ENCODE measurements at places on chromosomes 7 and 10.

DNA sequence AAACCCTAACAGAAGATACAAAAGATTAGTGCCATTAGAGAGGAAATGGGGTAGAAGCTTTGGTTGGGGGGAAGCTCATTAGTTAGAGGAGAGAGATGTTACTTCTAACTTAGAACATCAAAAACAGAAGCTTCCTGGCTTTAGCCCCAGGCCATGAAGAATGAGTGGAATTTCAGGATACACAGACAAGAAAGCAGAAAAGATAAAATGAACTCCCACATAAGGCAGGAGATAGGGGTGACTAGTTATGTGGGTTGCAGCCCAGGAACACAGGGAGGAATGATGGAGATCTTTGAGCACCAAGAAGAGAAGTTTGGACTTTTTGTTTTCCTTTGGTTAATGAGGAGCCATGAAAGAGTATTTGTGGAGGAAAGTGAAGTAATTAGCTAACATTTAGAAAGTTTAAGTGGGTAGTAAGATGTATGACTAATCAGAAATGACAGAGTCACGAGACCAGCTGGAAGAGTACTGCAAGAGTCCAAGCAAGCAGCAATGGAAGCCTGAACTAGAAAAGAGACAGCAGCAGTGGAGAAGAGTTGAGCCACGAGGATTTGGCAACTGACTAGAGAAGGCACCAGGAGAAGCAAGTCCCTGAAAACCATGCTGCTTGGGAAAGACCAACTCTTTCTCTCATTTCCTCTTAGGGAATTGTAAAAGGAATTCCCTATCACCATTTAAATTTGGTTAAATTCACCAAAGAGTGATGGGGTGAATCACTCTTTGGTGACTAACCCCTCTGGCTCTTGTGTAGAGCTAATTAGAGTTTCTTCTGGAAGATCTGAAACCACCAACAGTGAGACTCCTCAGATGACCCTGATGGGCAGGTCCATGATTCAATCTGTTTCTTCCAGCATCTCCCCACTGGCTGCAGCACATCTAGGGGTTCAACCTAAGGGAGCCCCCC is 131.9 kb downstream of the KCNMA1 start:
- DNase-seq: no peak
- H3K4me3 ChIP-seq: no peak overlapping the region
- H3K27ac ChIP-seq: no peak overlapping the region
- peaks cover 22% of the 10 kb centered on the region for H3K4me1 ChIP-seq

DNA sequence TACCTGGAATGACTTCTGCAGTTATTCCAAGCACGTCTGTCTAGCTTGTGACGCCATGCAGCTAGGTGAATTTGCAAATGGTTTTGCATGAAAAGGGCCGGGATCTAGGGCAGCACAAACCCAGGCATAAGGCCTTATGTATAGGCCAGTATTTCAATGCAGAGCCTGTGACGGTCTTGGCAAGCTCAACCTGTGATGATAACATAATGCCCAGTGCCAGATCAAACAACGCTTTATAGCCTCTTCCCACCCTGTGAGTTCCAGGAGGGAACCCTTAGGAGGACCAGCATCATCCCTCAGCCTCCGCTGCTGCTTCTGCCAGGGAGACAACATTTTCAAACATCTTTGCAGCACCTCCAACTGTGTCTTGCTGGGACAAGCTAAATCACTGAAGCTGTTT is 390.7 kb downstream of the INHBA start:
- H3K36me3 ChIP-seq: no peaks in the 10 kb centered on the region
- H3K4me3 ChIP-seq: no peak overlapping the region
- H3K4me1 ChIP-seq: no peaks in the 10 kb centered on the region

GRCh38 chr10:359093-359492 is 223.8 kb downstream of the ZMYND11 start:
- no peak for DNase-seq
- no peaks in the 10 kb centered on the region for H3K27me3 ChIP-seq
- no peak overlapping the region for H3K27ac ChIP-seq
- H3K4me3 ChIP-seq: no peak overlapping the region
- H3K36me3 ChIP-seq: peaks cover 86% of the 10 kb centered on the region

GRCh38 chr10:8238986-8239385 is 184.5 kb downstream of the GATA3 start:
- no peaks in the 10 kb centered on the region for H3K36me3 ChIP-seq
- H3K4me3 ChIP-seq: no peak overlapping the region
- no peak overlapping the region for H3K27ac ChIP-seq
- H3K27me3 ChIP-seq: peaks cover 13% of the 10 kb centered on the region

DNA sequence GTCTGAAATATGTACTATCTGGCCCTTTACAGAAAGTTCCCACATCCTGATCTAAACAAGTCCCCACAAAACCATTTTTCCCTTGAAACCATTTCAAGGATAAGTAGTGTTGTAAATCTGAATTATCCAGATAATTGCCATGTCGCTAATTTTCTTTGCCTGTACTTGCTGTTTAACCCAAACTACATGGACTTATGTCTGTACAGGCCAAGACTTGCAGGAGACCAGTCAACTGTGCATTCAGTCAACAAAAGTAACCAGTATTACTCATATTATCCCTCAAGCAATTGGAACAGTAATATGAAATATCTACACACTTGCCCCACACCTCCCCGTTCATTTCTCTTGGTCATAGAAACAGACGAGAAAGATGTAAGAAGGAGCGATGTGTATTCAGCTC is 347.8 kb upstream of the NFE2L3 start:
- H3K36me3 ChIP-seq: no peaks in the 10 kb centered on the region
- no peak overlapping the region for H3K27ac ChIP-seq
- no peaks in the 10 kb centered on the region for H3K27me3 ChIP-seq
- H3K4me1 ChIP-seq: no peaks in the 10 kb centered on the region

DNA sequence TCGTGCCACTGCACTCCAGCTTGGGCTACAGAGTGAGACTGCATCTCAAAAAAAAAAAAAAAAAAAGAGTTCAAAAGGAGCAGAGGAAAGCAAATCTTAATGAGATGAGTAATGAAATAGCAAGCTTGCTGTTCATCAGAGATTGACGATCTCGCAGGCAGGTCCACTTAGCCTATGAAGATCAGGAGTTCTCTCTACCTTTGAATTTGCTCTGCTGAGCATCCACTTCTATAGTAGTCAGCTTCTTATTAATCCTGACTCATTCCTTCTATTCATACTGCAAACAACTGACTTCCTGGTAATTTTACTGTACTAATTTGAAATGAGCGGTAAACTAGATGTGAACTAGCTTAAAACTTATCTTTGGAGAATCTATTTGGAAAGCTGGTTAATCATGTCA is 1014.6 kb downstream of the GATA3 start:
- H3K4me1 ChIP-seq: no peaks in the 10 kb centered on the region
- no peaks in the 10 kb centered on the region for H3K27me3 ChIP-seq
- H3K4me3 ChIP-seq: no peak overlapping the region
- H3K36me3 ChIP-seq: no peaks in the 10 kb centered on the region
- H3K27ac ChIP-seq: no peak overlapping the region

DNA sequence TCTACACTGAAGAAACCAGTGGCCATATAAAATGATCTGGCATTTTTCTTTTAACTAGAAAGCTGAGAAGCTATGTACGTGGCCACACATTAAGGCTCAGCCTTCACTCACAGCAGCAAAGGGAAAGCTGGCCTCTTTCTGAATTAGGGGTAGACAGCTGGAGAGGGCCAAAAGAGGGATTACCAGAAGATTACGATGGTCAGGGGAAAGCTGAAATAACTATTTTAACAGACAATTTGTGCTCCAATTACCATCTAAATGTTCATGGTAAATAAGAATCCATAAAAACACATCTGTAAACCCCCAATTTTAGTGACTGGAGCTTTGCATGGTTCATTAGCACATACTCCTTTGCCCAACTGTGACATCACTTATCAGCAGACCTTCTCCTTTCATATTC is 314.3 kb downstream of the HPSE2 start:
- H3K27me3 ChIP-seq: no peaks in the 10 kb centered on the region
- H3K36me3 ChIP-seq: no peaks in the 10 kb centered on the region
- DNase-seq: no peak
- H3K4me3 ChIP-seq: no peak overlapping the region

DNA sequence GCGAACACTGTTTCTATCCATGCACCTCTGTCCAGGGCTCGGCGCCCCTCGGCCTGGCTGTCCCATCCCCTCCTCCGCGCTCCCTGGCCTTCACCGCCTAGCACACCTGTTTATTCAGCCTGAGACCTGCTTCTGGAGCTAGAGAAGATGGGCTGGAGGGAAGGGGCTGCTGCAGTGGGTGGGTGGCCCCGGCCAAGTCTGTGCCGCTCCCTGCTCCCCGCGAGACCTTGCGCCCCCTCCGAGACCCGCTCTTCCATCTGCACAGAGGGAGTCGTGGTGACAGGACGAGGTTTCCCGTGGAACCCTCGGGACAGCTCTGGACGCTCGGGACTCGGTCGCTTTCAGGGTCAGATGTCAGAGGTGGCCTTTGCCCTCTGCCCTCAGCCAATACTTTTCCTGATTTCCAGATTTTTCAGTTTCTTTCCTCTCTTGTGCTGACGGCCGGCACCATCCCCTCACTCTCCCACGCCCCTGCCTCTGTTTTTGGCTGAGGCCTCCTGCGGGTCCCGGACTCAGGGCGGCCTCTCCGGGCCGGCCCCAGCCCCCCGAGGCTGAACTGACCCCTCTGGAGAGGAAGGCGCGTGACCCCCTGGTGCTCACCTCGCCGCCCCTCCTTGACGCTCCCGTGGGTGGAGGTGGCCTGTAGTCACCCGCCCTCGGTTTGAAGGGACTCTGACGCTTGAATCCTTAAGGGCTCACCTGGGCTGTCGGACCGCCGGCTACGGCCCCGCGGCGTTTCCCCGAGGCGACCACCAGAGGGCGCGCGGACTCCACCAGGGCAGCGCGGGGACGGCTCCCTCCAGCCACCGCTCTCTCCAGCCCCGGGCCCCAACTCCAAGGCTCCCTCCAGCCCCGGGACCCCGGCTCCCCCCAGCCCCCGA is 15.6 kb downstream of the SHH start:
- DNase-seq: peak; percentile 86
- peaks cover 64% of the 10 kb centered on the region for H3K27me3 ChIP-seq
- H3K4me1 ChIP-seq: peaks cover 9% of the 10 kb centered on the region
- no peaks in the 10 kb centered on the region for H3K36me3 ChIP-seq
- no peak overlapping the region for H3K4me3 ChIP-seq
- no peak overlapping the region for H3K27ac ChIP-seq

GRCh38 chr10:21532694-21533466 is 1.2 kb upstream of the MLLT10 start:
- peak overlapping the region; percentile 98 for H3K27ac ChIP-seq
- H3K36me3 ChIP-seq: peaks cover 15% of the 10 kb centered on the region
- peak; percentile 17 for DNase-seq
- H3K4me3 ChIP-seq: peak overlapping the region; percentile 86

GRCh38 chr7:116229366-116229765 is 19.0 kb downstream of the TES start:
- H3K27me3 ChIP-seq: no peaks in the 10 kb centered on the region
- H3K4me3 ChIP-seq: no peak overlapping the region
- no peaks in the 10 kb centered on the region for H3K36me3 ChIP-seq
- H3K27ac ChIP-seq: no peak overlapping the region

- no peak overlapping the region for H3K27ac ChIP-seq
- no peaks in the 10 kb centered on the region for H3K27me3 ChIP-seq
- no peaks in the 10 kb centered on the region for H3K4me1 ChIP-seq
- no peaks in the 10 kb centered on the region for H3K36me3 ChIP-seq
- H3K4me3 ChIP-seq: no peak overlapping the region
Measured at GRCh38 chr10:23358357-23358756, 13.8 kb upstream of the C10orf67 start.

GRCh38 chr10:71082960-71083715 is 129.2 kb upstream of the UNC5B start:
- no peaks in the 10 kb centered on the region for H3K36me3 ChIP-seq
- H3K27me3 ChIP-seq: no peaks in the 10 kb centered on the region
- DNase-seq: peak; percentile 1
- H3K4me1 ChIP-seq: no peaks in the 10 kb centered on the region

DNA sequence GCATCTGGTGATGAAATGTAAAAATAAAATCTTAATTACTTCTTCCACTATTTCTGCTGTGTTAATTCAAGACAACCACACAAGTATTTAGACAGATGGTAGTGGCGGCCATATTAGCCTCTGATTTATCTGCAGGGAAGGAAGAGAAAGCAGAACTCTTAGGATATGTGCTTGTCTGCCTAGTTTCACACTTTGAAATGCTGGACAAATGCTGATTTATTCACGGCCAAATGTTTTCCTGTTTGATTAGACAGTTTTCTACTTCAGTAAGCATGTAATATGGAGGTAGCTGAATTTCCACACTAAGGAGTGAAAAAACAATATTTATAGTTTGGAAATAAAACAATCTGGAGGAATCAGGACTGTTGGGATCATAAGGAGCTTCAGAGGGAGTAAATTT is 158.1 kb downstream of the AGMO start:
- DNase-seq: no peak
- H3K27me3 ChIP-seq: no peaks in the 10 kb centered on the region
- H3K27ac ChIP-seq: no peak overlapping the region
- H3K4me3 ChIP-seq: no peak overlapping the region
- no peaks in the 10 kb centered on the region for H3K4me1 ChIP-seq

GRCh38 chr10:29895456-29895855 is 163.9 kb downstream of the JCAD start:
- no peaks in the 10 kb centered on the region for H3K27me3 ChIP-seq
- H3K36me3 ChIP-seq: no peaks in the 10 kb centered on the region
- H3K4me1 ChIP-seq: no peaks in the 10 kb centered on the region
- DNase-seq: peak; percentile 79
- H3K4me3 ChIP-seq: no peak overlapping the region
